ENCODE measurements at places on chromosomes 1 and 21.
A peak's percentile ranks its signal among the peaks of the same experiment; 100 is the strongest.

DNA sequence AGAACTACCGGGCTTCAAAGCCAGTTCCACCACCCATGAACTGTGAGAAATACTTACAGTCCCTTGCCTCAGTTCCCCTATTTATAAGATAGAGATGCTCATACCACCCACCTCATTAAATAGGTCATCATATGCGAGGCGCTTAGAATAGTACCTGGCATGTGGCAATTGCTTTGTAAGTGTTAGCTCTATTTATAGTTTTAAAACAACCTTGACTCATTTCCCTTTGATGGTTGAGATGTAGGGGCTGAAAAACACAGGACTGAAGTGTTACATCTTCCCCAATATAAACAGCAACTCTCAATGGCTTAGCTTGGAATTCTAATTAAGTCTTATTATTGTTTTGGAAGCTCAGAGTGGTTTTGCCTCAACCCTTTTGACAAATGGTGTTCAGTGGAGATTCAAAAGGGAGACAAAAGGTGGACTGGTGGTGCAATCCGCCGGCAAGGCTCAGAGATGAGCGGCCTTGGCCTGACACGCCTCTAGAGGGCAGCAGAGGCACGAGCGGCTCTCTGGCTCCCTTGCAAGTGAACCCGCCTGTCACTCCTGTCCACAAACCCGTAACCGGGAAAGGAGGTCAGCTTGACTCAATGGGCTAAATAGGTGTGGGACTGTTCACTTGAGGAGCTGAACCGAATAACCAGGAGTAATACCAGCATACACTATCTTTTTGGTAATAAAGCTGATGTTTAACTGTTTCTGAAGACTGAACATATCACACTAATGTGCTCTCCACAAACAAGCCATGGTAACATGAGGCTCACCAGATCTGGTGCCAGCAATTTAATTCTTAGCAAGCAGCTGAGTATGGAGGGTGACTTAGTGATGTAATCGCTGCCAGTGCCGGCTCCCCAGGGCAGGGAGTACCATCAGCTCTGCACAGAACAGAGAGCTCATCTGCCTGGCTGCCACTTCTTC lies 19.5 kb upstream of the SMYD2 start:
- DNase-seq, result peak; percentile 68

DNA sequence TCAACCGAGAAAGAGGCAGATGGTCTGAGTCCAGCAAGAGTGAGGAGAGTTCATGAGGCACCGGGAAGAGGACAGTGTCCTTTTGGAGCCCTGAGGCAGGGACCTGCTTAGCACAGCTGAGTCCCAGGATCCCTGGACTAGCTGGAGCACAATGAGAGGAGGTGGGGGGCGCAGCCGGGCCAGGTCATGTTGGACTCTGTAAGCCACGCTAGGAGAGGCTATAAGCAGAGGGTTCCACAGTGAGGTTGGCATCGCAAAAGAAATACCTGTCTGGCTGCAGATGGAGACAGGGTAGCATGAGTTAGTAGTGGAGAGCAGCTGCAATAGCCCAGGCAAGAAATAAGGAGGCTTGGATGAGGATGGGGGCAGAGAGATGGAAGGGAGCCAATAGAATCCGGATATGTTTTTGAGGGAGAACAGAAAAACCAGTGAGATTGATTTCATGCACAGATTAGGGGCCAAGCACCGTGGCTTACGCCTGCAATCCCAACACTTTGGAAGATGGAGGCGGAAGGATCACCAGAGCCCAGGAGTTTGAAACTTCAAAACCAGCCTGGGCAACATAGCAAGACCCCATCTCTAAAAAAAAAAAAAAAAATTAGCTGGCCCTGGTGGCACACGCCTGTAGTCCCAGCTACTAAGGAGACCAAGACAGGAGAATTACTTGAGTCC lies 98.2 kb downstream of the DHRS3 start:
- DNase-seq, result no peak

DNA sequence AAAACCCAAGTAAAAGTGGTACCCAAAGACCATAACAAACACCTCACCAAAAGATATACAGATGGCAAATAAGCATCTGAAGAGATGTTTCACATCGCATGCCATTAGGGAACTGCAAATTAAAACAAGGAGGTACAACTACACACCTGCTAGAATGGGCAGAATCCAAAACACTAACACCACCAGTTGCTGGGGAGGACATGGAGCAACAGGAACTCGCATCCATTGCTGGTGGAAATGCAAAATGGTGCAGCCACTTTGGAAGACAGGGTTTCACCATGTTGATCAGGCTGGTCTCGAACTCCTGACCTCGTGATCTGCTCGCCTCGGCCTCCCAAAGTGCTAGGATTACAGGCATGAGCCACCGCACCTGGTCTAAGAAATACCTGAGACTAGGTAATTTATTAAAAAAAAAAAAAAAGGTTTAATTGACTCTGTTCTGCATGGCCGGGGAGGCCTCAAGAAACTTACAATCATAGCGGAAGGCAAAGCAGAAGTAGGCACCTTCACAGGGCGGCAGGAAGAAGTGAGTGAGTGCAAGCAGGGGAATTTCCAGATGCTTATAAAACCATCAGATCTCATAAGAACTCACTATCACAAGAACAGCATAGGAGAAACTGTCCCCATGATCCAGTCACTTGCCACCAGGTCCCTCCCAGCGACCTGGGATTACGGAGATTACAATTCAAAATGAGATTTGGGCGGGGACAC lies 30.2 kb upstream of the PRSS38 start:
- no peak for DNase-seq

DNA sequence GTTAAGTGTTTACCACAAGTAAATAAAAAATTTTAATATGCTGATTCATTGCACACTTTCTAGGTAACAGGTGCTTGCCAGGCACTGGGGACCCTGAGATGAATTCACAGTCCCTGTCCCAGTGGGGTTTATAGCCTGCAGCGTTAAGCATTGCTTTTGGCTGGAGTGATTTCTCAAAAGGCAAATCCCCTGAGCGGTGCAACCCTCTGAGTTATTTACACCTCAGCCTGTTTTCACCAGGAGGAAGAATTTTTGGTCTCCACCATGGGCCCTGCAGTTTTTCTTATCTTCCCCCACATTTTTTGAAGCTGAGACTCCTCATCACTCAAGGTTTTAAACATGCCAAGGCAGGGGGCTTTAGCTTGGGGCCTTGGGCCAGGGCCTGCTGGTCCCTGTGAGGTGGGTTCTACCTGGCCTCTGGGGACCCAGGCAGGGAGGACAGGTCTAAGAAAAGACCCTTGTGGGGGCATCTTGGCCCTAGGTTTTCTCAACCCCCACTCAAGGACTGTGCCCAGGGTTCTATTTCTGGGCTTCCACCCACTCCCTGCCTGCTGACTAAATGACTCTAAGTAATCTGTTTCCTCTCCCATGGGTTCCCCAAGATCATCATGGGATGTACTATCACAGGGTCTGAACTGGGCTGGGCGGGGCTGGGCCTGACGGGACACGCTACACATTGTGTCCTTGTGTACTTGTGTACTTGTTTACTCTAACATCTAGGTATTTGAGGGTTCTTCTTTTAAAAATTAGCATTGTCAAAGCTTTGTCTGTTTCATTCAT lies 10.2 kb upstream of the CHIT1 start:
- DNase-seq, result no peak

GRCh38 chr1:236508593-236509027 lies 15.2 kb upstream of the LGALS8 start:
- DNase-seq, result no peak

DNA sequence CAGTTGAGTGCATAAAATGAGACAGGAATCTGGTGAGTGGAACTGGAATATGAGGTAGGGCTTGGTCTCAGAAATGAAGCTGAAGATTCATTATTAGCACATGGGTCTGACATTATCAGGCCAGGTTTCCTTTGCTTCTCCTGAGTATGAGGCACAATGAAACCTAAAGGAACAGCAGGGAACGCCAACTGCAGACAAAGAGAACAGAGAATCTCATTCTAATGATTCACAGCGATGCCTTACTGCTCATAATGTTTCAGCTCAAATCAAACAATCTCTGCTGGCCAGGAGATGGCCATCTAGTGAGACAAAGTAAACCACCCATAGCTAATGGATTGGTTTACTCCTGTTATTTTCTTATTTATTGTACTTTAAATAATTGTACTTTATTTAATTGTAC lies 133.5 kb downstream of the C1orf21 start:
- no peak for DNase-seq

DNA sequence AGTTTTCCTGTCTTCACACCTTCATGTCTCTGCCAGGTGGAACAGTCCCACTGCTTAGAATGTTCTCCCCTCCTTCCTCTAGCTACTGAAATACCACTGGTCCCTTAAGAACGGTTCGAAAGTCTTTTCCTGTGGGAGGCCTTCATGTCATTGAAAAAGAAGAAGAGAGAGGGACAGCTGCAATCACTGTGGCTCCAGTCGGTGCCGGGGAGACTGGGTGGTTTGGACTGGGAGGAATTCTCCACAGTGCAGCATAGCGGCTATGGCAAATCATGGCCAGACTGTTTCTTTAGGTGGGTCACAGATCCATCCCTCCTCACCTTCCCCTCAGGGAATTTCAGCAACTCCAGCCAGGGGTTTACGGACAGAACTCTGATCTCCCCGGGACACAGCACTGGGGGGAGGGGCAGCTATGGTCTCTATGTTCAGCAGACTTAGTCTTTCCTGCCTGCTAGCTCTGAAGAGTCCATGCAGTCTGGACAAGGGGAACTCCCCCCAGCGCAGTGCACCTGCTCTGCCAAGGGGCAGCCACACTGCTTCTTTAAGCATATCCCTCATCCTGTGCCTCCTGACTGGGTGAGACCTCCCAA lies 567.2 kb downstream of the SMYD3 start:
- no peak for DNase-seq

DNA sequence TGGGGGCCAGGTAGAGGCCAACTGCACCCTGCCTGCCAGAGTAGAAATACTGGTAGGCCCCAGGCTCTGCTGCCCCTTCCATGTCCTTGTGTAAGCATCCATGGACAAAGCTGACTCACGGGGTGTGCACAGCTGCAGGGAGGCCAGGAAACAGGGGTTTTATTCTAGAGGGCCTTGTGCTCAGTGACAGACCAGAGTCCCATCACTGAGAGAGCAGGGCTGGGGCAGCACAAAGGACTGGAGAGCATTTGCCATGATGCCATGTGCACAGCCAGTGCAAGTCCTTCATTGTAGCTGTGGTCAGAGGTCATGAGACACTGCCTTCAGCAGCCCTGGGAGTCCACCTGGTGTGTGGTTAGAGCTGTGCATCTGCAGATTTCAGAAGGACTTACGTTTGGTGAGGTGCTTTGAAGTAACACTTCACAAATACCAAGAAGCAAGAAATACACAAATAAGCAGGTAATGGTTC lies 8.1 kb downstream of the ARF1 start:
- no peak for DNase-seq

GRCh38 chr1:201847150-201847549 lies 18.2 kb downstream of the IPO9 start:
- DNase-seq, result no peak

DNA sequence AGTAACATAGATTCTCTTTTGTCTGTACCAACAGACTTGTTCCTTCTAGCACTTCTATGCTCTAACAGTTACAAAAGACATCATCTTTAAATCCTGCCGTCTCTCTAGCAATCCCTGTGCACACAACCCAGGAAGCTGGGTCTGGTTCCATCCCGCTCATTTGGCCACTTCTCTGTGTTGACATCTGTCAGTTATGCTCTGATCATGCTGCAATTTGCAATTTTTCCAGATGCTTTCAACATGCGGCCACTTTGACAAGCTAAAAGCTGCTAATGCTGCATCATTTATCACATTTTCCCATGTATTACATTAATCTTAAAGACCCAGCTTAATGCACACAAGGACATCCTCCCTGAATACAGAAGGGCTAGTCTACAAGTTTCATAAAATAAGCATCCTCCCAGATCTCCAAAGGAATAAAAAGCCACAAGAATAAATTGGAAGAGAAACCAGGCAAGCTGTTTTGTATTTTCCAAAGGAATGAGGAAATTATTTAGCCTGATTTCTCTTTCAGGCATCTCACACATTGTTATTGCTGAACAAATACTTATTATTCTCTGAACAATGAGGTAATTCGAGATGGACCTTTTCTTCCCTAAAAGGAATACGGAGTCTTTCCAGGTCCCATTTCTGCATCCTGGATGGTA lies 19.0 kb upstream of the LRRC52 start:
- no peak for DNase-seq

DNA sequence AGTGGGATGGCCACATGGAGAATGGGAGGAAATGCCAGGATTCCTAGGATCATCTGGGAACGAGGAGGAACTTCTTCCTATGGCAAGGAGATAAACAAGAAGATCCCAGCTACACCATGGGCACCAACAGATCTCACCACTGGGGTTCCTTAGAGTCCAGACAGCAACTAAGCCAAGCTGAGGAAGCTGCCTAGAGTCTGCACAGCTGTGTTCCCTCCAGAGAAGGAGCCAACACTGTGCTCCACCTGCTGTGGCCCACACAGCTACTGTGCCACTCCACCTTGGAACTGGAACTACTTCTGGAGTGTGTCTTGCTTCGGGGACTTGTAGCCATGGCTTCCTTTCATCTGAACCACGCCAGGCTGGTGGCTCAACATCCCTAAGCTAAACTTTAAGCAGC lies 6.0 kb downstream of the IFNAR1 start:
- DNase-seq, result no peak

DNA sequence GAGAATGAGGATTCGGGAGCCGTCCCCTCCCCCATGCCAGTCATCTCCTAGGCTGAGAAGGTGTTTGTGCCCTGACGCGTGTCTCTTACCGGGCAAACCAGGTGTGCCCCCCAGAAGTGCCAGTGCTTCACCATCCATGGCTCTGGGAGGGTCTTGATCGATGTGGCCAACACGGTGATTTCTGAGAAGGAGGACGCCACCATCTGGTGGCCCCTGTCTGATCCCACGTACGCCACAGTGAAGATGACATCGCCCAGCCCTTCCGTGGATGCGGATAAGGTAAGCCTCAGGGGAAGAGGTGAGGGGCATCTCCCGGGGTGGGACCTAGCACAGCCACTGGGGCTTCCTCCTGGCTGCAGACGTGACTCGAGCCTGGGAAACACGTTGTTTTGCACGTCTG lies 959 bp downstream of the PADI6 start:
- no peak for DNase-seq

DNA sequence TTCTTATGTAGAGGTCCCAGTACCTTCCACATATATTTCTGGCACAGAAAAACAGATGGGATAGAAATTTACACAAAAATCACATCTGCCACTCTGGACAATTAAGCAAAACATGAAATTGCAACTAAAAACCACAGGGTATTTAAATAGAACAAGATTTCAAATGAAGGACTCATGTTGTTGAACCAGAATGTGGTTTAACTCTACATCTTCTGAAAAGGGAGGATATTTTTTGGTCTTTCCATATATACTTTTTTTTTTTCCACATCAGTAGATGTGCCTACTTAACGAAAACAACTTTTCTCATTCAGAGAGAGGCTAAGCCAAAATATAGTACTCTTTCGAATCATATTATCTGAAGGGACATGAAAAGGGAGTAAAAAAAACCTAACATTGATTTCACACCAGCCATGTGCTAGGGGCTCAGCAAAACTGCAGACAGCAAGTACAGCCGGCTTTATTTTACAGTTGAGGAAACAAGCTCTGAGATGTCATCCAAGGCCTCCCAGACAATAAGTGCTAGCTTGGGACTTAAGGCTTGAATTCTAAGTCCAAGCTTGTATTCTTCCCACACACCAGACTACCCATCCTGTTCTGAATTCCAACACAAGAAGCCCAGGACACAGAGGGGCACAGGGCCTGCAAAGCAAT lies 208.9 kb downstream of the PBX1 start:
- no peak for DNase-seq

GRCh38 chr1:6094801-6095505 lies 49.3 kb downstream of the KCNAB2 start:
- no peak for DNase-seq
